ENCODE measurements at places on chromosomes 6 and 20.
A peak's percentile ranks its signal among the peaks of the same experiment; 100 is the strongest.

DNA sequence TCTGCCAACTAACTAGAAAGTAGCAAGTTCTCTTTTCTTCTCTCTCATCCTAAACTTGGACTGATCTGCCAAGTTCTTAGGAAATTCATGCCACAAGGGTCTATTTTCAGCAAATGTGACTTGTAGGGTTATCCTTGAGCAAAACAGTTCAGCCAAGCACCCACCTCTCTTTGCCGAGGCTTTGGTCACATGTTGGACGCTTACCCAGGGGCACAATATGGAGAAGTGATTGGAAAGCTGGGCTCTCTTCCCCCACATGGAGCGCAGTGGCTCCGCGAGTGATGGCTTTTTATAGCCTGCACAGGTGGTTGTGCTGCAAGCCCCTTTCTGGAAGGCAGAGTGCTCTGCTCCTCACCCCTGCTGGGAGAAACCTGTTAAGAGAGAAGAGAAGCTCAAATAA, 47.7 kb upstream of the FNDC1 start:
- DNase-seq: no peak

GRCh38 chr20:50037123-50037522, 54.3 kb downstream of the SNAI1 start:
- no peak for DNase-seq

GRCh38 chr20:33291830-33292355, 8.9 kb downstream of the BPIFB1 start:
- DNase-seq: peak; percentile 26

DNA sequence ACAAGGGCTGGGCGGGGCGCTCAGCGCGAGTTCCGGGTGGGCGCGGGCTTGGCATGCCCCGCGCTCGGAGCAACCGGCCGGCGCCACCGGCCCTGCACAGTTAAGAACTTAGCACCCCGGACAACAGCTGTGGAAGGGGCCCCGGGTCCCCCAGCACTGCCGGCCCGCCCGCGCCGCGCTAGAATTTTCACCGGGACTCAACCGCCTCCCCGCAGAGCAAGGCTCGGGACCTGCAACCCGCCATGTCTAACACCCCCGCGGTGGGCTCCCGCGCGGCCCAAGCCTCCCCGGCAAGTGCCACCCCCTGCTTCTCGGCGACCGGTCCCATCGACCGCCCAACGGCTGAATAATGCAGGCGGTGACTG, 5.2 kb upstream of the PSMG4 start:
- no peak for DNase-seq

GRCh38 chr6:2881423-2881822, 21.7 kb downstream of the SERPINB9 start:
- DNase-seq: no peak

- no peak for DNase-seq
These were observed 2.0 kb upstream of the GRM1 start for GRCh38 chr6:146026873-146027272.

Measured in fibroblast of the aortic adventitia (primary cell).